ENCODE measurements at places on chromosomes 4 and X. TPM values are rescaled to one million over a fixed set of nuclear protein-coding genes. Genes with fewer than 3 reads are reported as not detected.

PWWP3B gene
- total RNA-seq = 8.1 TPM

DNA sequence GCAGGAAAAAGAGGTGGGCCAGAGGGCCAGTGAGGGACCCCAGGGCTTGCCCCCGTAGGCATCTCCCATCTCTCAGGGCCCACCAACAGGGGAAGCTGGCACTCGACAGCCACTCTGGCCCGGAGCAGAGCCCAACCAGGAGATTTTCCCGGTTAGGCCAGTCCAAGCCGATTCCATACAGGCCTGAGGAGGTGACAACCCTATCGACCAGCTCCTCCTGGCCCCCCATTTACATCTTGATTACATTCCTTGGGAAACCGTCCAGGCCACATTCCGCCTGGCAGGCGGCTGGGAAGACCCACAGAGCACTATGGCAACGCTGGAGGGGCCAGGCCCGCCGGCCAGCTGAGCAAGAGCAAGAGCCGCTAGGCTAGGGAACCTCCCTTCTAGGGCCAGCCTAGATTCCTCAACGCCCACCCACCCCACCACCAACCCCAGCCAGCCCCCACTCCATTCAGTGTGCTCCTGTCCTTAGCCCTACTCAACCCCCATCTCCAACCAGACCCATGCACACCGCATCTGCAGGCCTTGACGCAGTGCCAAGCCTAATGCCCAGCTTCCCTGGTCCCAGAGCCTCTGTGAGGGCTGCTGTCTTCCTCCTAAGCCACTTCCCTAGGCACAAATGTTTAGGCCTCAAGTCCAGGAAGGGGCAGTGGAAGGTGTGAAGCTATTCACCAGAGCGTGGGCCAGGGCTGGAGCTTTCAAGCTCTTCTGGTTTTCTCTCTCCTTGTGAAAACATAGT, 161.2 kb downstream of the EFNB1 start:
- peak; percentile 88 for DNase-seq

DOCK11 gene
- 60.8 TPM for total RNA-seq

MAGEC3 gene
- total RNA-seq = not detected

- peak; percentile 19 for DNase-seq
Measured at GRCh38 chr4:106868381-106869035, 167.6 kb downstream of the DKK2 start.

- DNase-seq = peak; percentile 14
Measured at GRCh38 chr4:1410491-1411325, 4.5 kb upstream of the NKX1-1 start.

DNA sequence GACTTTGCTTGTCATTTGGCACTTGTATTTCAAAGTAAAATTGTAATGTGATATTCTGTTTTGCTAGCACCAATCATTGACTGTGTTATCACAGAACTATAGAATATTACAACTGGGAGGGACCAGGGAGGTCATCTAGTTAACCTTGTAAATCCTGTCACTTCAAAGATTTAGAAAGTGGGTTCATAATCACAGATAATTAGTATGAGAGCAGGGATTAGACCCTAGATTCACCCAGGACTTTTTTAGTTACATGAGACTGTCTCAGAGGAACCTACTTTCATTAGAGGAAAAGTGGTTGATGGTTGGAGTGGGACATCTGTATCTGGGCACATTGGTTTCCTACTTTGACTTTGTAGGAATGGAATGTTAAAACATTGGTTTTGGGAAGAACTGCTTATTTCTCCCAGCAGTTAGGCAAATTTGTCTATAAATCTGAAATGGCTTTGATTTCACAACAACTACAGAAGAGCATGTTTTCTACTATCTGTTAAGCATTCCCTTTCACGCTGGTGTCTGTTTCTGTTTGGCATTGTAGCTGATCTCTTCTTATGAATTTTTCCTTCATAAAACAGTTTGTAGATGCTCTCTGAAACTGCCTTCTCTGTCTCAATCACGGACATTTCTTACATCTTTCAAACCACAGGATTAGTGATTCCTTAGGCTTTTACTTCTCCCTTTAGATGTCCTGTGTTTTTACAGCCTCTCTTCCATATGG, 144.1 kb downstream of the DIPK2B start:
- no peak for DNase-seq

ASB5 gene
- total RNA-seq = 0.09 TPM

- DNase-seq = no peak
Measured at GRCh38 chrX:137574102-137574783, 8.3 kb downstream of the ZIC3 start.

GRCh38 chr4:100795581-100795980, 277.8 kb upstream of the EMCN start:
- DNase-seq = no peak

GRCh38 chr4:117661091-117662072, 372.9 kb upstream of the NDST3 start:
- no peak for DNase-seq

DNA sequence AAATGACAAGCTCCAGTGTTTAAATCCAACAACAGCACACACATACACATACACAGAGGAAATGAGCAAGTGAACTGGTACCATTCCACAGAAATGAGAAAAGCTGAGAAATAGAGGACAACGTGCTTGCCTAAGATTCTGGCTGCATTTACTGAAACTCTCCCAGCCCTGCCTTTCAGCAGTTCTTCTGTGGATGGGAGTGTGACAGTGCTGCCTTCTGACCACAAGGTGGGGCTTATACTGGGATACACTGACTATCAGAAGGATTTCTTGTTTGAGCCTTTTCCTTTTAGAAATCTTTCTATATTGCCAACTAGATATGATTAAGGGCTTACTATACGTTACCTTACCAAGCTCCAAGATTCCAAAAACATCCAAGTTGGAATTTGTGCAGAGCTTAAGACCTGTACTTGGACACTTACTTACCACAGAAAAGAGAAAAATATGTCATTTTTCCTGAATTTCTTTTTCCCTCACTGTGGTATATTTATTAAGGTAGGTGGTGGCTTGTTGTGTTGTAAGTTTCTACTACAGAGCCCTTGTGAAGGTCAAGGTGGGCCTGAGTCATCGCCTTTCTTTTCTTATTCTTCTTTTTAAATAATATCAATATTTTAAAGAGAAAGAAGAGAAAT, 10.7 kb upstream of the CXCL8 start:
- DNase-seq = peak; percentile 96

HSD17B13 gene
- total RNA-seq = not detected

ELF4 gene
- 9.6 TPM for total RNA-seq

- no peak for DNase-seq
Measured at GRCh38 chr4:98672583-98673287, 14.3 kb upstream of the TSPAN5 start.

ADH5 gene
- total RNA-seq = 466 TPM

- no peak for DNase-seq
Measured at GRCh38 chrX:104854188-104854587, 288.2 kb downstream of the IL1RAPL2 start.

- DNase-seq = no peak
Measured at GRCh38 chr4:139924782-139925181, 229.2 kb downstream of the MAML3 start.

- no peak for DNase-seq
Measured at GRCh38 chrX:107549504-107549903, 78.8 kb upstream of the PRPS1 start.

DNA sequence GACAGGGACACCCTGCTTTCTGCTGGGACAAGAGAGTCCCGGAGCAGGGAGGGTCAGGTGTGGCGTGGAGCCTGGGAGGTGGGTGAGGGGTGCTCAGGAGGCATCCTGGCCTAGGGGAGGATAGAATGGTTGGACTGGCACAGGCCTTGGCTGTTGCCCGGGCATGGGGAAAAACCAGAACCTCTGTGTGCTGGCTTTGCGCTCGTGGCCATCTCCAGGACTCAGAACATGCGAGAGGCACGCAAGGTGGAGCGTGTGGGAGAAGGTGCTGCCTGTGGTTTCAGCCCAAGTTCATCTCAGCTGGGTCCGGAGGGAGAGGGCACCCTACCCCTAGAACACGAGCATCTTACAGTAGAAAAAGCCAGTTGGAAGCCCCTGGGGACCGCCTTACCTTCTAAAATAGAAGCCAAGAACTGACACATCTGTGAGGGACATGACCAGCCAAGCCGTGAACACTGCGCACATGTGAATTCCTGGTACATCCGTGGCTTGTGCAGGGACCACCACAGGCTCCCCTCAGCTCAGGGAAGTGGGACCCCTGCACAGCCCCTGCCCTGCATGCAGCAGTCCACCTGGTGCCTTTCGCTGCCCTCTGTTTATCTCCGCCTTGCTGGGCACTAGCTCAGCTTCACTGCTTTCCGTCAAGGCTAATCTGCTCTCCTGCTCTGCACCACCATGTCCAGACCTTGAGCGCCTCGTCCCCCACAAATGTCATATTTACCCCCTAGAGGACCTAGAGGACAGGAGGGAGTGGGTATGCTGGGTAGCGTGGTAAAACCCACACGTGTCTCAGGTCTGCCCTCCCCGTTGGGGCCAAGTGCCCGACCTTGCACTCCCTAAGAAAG, 13.5 kb downstream of the MSANTD1 start:
- no peak for DNase-seq

GRCh38 chrX:22105231-22105630, 73.1 kb downstream of the PHEX start:
- peak; percentile 93 for DNase-seq

GRCh38 chr4:61864286-61864685, 664.2 kb downstream of the ADGRL3 start:
- no peak for DNase-seq

DNA sequence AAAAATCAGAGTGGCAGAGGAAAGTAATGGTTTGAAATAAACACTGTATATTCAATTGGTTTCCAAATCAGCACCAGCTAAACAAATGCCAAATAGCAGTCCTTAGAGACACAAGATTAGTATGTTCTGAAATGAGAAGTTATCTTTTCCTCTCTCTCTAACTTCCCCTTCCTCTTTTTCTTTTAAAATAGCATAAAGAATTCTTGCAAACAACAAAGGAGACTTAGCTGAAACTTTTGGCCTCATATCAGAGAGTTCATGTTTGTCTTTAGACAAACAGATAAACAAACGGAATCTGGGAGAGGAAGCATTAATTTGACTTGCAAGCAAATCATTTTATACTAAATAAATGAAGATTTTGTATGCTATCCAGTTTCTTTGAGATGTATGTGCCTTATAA, 399.0 kb downstream of the GBA3 start:
- DNase-seq = no peak

DNA sequence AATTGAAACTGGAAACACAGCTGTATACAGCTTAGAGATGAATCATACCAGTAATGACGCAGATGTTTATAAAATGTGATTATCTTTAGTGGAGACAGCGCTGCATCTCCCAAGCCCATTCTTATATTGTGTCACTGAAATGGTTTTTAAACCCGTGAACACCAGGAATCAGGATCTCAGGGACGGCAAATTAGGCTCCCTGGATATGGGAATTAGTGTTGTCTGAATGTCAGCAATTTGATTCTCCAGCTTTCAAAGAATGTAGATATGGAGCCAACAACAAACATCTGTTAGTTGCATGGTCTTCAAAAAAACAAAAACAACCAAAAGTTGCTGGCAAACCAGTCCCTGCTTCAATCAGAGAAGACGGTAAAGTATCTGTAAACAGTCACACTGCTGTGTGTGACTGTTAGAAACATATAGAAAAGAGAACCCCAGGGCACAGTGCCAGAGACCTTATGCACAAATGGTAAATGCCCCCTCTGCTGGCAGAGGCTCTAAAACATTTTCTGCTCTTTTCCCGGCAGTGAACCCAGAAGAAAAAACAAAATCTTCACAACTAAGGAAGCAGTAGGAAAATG, 351.9 kb upstream of the FTHL17 start:
- DNase-seq = peak; percentile 11

HSFX3 gene
- not detected for total RNA-seq

- DNase-seq = peak; percentile 11
Measured at GRCh38 chr4:81039351-81039972, 9.0 kb downstream of the BMP3 start.

OPHN1 gene
- 9.4 TPM for total RNA-seq

HSFX1 gene
- not detected for total RNA-seq

UGT2B17 gene
- not detected for total RNA-seq

GRCh38 chr4:100805538-100805937, 287.7 kb upstream of the EMCN start:
- no peak for DNase-seq

DNA sequence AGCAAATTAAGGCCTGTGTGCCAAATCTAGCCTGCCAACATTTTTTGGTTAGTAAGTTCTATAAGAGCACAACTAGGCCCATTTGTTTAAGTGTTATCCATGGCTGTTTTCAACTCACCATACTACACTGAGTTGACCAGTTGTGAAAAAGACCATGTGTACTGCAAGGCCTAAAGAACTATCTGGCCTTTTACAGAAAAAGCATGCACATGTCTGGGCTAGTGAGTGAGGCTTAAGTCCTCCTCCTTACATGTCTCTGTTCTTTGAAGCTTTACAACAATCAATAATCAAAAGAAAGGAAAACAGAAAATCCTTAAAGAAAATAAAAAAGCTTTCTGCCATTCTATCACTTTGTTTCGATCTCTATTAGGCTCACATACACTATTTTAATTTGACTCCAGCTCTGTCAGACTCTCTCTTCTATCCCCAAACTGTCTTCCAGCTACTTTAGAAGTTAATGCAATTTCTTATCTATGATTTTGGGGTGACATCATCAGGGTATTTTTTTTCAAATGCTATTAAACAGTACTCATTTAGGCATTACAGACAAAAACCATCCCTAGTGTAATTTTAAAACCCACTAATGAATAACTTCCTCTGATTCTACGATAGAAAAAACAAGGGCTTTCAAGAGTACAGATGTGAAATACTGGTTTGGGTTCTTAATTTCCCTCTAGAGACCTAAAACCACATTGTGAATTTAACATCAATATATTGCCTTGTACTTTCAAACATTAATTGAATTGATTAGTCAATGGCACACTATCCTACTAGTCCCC, 161.8 kb downstream of the MAB21L2 start:
- peak; percentile 31 for DNase-seq

DNA sequence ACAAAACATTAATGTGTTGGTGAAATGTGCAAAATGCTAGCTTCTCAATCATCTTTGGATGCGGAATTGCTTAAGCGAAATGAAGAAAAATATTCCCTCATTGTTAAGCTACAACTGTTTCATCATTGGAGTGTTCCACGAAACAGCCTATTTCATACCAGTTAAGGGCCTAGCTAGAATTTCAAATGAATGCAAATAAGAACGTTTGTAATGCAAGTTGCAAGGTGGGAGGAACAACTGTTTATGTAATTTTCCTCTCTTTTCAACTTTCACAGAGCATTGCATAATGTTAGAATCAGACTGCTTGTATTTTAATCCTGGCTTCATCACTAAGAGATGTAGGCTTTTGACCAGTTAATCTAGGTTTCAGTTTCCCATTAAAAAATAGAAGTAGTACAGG, 480.1 kb downstream of the IL1RAPL1 start:
- DNase-seq = no peak

LIMCH1 gene
- 0.82 TPM for total RNA-seq

DNA sequence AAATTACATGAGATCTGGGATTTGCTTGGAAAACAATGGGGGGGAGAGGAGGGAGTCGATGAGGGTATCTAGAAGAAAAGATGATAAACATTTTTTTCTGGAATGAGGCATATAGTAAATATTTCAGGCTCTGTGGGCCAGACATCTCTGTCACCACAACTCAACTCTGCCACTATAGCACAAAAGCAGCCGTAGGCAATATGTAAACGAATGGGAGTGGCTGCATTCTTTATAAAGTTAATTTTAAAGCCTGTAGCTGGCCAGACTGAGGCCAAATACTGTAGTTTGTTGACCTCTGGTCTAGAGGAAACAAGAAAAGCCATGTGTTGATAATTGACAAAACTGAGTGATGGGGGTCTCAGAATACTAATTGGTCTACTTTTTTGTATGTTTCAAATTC, 14.1 kb upstream of the TCEANC start:
- no peak for DNase-seq

All from fibroblast of the aortic adventitia (primary cell).